ENCODE measurements at places on chromosomes 1 and 21.

- DNase-seq: no peak
Observed at GRCh38 chr21:41367945-41368734, 6.3 kb downstream of the MX2 start.

- DNase-seq: peak; percentile 16
Observed at GRCh38 chr21:42461881-42462877, 33.8 kb downstream of the RSPH1 start.

DNA sequence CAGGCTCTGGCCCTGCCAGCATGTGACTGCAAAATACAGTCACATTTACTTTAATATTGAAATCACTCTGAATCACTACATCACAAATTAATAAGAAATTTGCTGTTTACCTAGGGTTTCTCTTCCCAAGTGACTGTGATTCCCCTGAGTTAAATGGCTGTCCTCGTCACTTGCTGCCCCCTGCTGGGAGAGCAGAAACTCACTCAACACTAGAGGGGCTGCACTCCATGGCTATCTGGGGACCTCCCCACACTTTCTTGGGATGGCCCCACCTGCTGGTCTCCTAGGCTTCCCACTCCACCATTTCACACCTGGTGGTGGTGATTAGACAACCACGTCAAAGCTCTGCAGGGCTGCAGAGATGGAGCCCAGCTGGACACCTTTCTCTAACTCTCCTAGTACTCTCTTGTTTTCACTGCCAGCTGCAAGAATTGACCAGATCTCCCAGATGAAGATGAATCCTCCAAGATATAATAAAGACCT lies 63.4 kb downstream of the CD2 start:
- no peak for DNase-seq

- no peak for DNase-seq
Observed at GRCh38 chr1:227002531-227003049, 62.5 kb downstream of the COQ8A start.

GRCh38 chr1:71276466-71276865 lies 195.6 kb upstream of the ZRANB2 start:
- no peak for DNase-seq

DNA sequence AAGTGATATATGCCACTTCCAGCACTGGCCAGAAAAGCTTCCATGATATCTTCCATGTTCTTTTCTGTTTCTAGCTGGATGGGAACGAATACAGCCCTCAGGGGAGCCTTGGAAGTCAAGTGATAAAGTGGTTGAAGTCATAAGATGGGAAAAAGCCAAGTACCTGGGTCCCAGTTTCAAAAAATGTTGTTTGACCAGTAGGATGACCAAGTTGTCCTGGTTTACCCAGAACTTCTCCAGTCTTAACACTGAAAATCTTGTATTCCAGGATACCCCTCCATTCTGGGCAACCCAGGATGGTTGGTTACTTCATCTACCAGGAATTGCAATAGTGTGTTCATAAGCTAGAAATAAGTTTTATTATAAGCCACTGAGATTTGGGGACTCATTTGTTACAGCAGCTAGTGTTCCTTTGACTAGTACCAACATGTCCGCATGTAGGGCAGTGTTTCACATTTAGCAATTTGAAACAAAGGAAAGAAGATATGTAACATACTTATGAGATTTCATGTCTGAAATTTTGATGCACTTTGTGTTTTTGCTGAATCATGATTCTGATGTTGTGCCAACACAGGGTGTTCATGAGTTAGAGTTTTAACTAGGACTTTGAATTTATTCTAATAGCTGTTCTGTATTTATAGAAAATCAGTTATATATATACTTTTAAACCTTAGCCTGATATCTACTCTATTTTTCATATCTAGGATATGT lies 139.9 kb downstream of the TPR start:
- DNase-seq: no peak

- DNase-seq: peak; percentile 42
Observed at GRCh38 chr1:9235096-9235459, 504 bp downstream of the H6PD start.

DNA sequence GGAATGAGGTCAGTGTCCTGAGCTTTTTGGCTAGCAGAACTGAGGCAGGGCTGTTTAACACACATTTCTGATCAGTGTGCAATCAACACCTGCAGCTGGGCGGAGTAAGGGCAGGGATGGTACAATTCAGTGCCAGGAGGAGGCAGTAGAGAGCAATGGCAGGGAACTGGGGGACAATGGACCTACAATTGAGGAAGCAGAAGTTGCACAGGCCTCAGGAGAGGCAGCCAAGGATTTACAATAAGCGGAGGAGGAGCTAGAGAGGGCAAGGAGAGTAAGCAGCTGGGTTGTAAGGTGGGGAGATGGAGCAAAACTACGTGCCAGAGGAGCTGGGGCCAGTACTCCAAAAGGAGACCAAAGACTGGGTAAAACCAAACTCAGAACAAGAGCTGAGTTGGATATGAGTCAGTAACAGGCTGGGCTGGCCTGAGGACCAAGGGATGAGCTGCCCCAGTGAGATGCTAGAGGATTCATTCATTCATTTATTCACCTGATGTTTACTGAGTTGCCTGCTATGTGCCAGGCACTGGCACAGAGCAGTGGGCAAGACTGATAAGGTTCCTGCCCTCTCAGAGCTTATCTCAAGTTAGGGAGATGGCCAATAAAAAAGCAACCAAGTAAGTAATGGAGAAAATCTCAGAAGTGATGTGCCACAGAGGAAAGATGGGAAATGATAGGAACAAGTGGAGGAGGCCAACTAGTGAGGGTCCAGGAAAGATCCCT lies 10.4 kb upstream of the GALE start:
- DNase-seq: no peak

DNA sequence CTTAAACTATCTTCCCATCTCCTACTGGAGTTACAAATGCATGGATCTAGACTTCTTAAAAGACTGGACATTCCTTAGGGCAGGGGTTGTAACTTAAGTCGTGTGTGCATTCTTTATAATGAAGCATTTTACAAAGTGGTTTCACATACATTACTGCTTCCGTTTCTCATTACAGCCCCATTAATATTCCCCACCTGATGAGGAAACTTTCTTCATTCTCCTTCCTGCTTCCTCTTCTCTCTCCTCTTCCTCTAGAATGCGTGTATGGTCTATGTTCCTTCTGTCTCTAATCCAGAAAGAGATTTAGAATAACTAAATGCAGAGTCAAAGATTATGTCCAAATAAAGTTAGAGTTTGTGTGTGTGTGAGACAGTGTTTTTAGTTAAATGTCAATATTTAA lies 1.8 kb upstream of the CAP1 start:
- no peak for DNase-seq

DNA sequence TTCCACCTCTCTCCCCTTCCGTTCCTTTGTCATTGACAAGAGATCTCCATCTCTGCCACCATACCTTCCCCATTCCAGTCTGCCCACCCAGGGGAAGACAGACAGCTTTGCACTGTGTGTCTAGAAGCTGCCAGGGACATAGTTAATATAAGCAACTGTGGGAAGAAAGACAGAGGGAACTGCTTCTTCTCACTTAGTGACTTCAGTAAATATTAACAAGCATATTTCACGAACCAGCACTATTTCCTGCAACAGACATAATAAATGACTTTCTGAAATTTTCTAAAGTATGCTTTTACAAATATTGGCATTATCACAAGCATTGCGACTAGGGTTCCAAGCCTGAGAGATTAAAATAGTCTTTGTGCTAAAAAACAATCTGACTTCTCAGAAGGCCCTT lies 43.2 kb upstream of the SLC6A9 start:
- no peak for DNase-seq

DNA sequence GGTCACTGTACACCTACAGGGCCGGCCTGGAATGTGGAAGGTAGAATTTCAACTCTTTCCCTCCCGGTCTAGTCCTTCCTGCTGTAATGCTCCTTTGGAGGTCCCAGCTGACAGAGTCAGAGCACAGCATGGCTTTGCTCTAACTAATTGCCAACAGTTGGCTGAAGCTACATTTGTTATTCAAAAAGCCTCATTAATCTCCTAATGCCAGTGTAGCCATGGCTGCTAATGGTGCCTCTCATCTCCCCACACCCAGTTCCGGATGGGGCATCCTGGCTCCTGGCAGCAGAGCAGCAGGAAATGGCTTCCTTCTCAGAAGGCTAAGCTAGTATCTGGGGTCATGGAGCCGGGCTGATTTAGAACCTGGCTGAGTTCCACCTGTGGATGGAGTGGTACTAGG lies 18.7 kb upstream of the CAMK1G start:
- peak; percentile 11 for DNase-seq

GRCh38 chr1:94716965-94717364 lies 103.2 kb upstream of the SLC44A3 start:
- DNase-seq: no peak

DNA sequence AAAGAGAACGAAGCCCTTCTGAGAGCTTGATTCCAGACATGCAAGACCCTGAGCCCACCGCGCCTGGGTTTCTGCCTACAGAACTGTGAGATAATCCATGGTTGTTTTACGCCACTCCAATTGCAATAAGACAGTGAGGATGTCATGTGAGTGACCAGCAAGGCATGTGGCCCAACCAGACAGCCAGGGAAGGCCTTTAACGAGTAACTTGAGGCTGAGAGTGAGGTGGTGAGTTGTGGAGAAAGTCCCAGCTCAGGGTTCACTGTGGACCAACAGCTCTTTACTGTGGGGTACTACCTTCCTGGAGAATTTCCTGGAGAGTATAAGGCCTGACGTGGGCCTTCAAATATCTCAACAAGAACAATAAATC lies 153.9 kb downstream of the ETS2 start:
- no peak for DNase-seq

GRCh38 chr1:82991569-82991968 lies 1007.4 kb downstream of the TTLL7 start:
- no peak for DNase-seq

GRCh38 chr1:147598621-147599361 lies 57.5 kb downstream of the BCL9 start:
- peak; percentile 32 for DNase-seq

GRCh38 chr1:172381946-172382345 lies 38.5 kb upstream of the C1orf105 start:
- no peak for DNase-seq

GRCh38 chr1:246591504-246591903 lies 25.2 kb downstream of the CNST start:
- DNase-seq: no peak

GRCh38 chr1:108880850-108881249 lies 4.1 kb downstream of the GPSM2 start:
- no peak for DNase-seq

- no peak for DNase-seq
Observed at GRCh38 chr21:27045281-27045985, 78.5 kb upstream of the ADAMTS5 start.

GRCh38 chr1:74010206-74010605 lies 187.8 kb downstream of the LRRIQ3 start:
- no peak for DNase-seq

DNA sequence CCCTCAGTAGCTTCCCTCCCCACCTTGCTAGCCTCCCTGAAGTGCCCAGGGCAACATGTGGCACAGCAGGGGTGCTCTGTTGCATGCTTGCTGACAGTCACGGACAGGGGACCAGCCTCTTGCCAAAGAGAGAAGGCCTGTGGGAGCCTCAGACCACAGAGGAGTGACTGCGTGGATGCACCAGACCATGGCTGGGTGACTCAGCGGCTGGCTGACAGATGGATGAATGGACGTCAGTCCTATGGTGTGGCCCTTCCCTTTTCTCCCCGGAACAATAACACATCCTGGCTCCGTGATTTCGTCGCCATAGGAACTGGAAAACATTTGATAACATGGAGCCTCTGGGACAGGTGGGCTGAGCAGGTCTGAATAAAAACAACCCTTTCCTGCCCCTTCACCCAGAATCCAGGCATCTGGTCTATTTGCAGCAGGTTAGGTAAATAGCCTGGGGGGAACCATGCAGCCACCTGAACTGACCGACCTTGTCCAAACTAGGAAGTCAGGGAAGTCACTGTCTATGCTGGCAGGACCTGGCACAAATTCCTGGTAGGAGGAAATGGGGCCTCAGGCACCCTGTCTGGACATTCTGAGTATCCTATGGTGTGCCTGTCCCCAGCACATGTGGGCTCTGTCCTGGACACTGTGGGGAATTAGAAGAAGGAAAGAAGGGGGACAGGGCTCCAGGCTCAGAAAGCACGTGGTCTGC lies 53.3 kb downstream of the NENF start:
- DNase-seq: peak; percentile 53

GRCh38 chr1:51313268-51313852 lies 17.0 kb downstream of the TTC39A start:
- no peak for DNase-seq

All from DMS79 treated with DMSO at 0.1 percent for 48 hours (cell line).